Right lobe of liver (tissue), 6 donors: ENCODE measurements at places on chromosomes 3 and 15.

DNA sequence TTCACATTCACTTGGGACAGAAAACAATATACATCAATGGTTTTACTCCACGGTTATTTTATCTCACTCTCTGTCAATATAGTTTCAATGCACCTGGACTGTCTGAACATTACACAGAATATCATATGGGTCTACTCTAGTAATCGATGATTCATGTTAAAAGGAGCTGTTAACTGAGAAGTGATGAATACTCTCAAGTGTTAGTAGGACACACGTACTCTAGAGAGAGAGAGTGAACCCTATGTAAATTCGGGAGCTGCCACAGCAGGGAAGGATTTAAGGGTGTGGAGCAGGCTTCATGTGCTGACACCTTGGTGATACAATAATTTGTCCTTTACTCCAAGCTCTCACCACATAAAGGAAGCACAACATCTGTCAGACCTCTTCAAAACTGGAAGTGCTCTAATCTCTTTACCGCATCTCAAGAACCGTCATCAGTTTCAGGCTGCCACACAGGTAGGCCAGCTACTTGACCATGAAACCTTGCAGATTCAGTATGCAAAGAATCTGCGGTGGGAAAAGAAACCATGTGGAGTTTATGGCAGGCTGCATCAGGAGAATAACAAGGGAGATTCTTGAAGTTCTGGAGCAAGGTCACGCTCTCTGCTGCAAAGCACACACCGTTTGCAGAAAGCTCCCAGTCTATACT, 199.2 kb upstream of the TMC3 start:
- no peak for DNase-seq

DNA sequence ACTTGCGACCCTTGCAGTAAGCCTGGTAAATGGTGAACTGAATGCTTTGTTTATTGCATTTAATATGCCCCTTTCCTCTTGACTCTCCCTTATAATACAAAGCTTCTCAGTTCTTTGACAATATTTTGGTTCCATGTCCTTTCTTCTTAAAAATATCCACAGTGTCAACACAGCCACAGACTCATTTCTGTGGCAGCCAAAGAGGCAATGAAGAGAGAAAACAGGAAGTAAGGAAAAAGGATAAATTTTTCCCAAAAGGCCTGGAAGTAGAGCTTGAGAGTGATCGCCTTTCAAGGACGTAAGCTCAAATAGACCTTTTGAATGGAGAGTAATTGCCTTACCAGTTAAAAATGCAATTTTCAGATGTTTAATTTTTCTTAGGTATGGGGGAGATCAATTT, 59.4 kb downstream of the PEX5L start:
- DNase-seq: no peak

DNA sequence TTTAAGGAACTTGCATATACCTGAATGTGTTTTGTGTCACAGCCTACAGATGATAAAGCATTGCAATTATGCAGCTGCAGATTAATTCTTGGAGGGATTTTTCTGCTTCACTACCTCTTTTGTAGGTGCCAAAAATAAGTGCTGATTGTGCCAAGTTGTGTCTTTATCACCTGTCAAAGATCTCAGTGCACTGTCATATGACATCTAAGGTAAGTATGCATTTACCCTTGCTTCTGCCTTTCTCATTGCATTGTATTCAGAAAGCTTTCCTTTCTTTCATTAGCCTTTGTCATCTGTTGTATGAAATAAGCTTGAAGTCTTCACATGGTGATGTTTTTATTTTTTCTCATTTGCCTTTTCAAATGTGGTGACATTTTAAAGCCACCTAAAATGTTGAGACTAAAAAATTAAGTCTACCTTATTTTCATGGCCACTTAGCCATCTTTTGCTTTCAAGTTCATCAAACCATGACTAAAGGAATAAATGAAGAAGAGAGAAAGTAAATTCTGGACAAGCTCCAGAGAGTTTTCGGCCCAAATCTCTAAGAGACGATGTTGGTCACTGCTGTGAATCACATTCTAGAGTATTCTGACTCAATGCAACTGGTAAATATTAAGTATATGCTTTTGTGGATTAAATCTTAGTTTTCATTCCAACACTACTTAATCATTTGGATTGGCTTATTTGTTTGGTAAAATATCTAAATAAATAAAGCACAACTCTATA, 381.8 kb upstream of the EPHA3 start:
- no peak for DNase-seq

DNA sequence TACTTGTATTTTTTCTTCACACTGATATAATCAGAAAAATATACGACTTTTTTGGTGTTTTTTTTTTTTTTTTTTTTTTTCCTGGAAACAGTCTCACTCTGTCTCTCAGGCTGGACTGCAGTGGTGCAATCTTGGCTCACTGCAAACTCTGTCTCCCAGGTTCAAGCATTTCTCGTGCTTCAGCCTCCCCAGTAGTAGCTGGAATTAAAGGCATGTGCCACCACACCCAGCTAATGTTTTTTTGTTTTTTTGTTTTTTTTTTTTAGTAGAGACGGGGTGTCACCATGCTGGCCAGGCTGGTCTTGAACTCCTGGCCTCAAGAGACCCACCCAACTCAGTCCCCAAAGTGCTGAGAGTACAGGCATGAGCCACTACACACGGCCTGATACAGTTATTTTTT, 20.8 kb upstream of the DNAAF4 start:
- DNase-seq: no peak

DNA sequence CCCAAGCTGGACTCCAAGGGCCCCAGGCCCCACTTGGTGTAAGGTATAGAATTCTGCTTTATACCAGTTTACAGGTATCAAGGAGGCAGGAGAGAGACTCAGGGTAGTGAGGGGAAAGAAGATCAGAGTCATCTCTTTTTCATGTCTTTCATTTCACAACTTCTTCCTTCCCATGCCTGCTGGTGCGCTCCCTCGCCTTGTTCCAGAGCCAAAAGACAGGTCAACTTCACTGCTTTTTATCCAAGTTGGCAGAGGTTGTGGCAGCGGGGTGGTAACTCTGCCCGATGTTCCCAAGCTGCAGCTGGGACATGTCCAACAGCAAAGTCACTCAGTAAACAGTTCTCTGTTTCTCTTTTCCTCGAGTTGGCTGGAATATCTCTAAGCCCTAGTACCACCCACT, 86.3 kb upstream of the TCF12 start:
- peak; percentile 81 for DNase-seq

GRCh38 chr3:107662586-107662985, 139.8 kb downstream of the BBX start:
- DNase-seq: no peak

GRCh38 chr15:36903922-36904556, 196.3 kb downstream of the MEIS2 start:
- no peak for DNase-seq

DNA sequence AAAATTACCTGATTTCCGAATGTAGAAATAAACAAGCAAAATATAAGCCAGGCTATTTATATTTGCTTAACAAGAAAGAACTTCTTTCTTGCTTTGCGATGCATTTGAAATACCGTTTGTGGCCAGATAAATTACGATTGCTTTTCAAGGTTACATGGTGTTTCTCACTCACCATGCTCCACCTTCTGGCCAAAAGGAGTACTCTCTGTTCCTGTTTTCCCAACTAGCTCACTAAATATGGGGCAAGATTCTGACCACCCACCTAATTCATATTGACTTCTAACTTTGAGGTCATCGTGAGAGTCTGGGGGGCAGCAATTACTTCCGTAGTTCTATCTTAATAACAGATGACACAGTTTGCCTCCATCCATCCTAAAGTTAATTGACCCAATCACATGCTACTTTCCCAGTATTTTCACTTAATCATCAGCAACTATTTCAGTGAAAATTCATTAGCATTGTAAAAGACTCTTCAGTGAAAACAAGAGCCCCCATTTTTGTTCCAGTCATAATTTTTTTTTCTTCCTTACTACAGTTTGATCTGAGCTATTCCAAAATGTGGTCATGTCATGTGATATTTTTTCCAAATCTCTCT, 25.9 kb downstream of the ACP3 start:
- DNase-seq: peak; percentile 50

DNA sequence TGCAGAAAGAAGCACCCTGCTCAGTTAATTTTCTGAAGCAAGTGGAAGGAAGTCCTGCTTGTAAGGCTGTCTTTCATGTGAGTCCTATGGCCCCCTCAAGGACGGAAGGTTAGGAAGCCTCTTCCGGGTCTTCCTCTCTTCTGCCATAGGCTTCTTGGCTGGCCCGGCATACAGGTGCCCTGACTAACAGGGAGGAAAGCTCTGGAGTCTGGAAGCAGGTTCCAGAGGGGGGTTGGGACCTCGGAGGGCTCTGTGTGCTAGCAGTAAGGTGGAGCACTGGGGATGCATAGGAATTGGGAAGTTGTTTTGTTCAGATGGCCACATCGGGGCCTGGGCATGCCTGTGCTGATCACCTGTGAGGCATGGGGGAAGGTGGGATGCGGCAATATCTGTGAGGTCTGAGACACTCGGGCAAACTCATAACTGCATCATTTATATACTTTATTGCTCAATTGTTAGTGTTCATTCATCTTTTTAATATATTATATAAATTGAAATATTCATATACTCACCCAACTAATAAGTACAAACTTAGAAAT, 49.6 kb downstream of the TRAK1 start:
- DNase-seq: no peak

DNA sequence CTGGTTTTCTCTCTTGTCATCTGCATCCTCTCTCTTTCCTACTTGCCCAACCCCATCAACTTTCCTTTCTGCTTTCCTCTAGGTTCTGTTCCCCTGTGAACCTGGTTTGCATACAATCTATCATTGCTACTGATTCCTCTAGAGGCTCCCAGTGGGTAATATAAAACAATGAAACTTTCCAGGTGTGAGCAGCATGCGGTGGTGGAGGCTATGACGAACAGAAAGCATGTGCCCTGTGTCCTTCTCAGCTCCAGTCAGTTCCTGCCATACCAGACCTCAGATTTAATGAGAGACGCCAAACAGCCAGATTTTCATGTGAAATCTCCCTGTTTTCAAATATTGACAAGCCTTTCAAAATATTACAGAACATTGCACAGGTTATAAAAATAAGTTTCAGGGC, 3.5 kb upstream of the ACAP2 start:
- DNase-seq: no peak

GRCh38 chr3:18189282-18190050, 235.7 kb downstream of the SATB1 start:
- DNase-seq: no peak

DNA sequence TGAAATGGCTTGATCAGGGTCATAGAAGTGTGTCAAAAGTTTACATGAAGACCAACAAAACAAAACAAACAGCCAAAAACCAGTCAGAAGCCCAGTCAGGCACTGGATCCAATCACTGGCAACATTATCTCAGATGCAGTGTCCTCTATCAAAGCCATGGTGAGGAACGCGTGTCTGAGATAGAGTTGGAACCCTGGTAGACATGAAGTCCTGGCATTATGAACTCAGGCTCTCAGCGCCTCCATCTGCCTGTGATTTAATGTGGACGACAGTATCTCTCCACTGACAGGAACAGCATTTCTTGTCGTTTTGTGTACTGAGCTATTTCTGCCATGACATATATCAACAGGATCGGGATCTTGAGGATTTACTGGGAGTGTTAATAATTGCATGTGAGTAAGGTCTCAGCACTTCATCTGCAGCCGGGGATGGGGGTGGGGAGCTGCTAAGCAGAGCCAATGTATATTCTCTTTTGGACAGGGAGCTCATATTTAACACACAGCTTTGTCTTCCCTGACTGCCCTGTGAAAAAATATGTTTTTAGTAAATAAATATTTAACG, 1120.0 kb downstream of the IGSF11 start:
- DNase-seq: no peak

DNA sequence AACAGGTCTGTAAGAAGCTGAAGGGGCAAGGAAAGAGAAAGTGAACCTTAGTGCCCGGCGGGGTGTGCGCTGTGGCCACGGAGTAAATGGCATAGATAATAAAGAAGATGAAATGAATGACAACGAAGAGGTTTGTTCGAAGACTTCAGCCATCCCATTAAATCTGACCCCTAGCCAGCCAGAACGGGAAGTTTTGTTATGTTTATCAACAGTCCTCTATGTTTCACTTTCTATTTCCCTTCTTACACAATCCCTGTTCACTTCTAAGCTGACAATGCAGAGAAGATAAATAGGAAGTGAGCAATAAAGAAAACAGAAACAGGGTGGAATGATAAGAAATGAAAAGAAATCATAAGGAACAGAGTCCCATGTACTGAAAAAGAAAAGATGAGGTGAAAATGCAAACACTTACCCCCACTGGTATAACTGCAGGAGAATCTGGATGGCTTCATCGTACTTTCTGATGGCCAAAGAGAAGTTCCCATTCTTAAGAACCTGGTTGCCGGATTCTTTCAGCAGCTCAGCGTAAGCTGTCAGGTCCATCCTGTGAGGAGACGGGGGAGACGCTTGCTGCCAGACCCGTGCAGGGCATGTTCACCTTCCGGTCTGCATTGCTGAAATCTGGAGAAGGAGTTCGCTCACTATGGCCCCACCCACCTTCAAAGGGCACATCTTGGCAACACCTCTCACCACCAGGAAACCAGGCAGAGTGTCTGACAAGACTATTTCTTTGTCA, 36.8 kb downstream of the TRANK1 start:
- DNase-seq: peak; percentile 75

DNA sequence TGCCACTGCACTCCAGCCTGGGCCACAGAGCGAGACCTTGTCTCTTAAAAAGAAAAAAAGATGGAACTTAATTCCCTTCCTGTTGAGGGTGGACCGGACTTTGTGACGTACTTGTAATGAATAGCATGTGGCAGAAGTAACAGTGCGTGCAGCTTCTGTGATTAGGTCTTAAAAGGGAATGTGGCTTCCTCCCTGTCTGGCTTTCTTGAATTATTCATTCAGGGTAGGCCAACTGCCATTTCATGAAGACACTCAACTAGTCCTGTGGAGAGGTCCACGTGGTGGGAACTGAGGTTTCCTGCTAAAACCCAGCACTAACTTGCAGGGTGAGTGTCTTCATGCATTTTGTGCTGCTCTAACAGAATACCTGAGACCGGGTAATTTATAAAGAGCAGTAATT, 98.9 kb upstream of the PIAS1 start:
- DNase-seq: no peak

- DNase-seq: no peak
Measured at GRCh38 chr15:89087161-89087829, 961 bp upstream of the ABHD2 start.

GRCh38 chr3:14138109-14138877, 13.4 kb downstream of the TMEM43 start:
- peak; percentile 93 for DNase-seq

DNA sequence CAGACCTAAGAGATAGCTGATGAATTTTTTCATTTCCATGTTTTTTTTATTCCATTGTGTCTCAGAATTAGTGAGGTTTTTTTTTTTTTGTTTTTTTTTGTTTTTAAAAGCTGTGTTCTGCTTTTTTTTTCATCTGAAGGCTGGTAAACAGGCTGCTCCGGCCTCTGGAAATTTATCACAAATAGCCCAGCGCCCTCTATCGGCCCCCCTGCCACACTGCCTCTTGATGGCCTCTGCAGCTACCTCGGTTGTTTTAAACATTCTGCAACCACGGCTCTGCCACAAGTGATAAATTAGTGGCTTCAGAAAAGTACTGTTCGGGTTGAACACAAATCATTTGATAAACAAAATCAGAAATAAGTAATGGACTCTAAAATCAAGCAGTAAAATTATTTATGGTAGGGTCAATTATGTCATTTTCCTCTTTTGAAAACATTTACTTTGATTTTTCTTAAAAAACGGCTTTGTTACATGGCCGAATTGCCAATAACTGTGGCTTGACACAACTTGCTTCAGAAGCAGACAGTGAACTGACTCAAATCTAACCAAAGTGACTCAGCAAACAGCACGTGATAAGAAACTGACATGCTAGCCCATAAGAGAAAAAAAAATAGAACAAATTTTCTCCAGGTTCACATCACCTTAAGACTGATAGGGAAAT, 87.8 kb downstream of the RSL24D1 start:
- peak; percentile 62 for DNase-seq

GRCh38 chr3:21174461-21174860, 576.5 kb downstream of the ZNF385D start:
- DNase-seq: no peak
